ENCODE measurements at places on chromosomes 16 and 17. TPM values are rescaled to one million over a fixed set of nuclear protein-coding genes. Genes with fewer than 3 reads are reported as not detected.
A peak's percentile ranks its signal among the peaks of the same experiment; 100 is the strongest.

TEX19 gene
- not detected for total RNA-seq

GRCh38 chr16:84790301-84790700 lies 29.5 kb upstream of the CRISPLD2 start:
- H3K4me1 ChIP-seq = peaks cover 24% of the 10 kb centered on the region
- no peaks in the 10 kb centered on the region for H3K36me3 ChIP-seq
- no peak overlapping the region for H3K4me3 ChIP-seq
- no peaks in the 10 kb centered on the region for H3K27me3 ChIP-seq

- H3K4me1 ChIP-seq = peaks cover 83% of the 10 kb centered on the region
- no peaks in the 10 kb centered on the region for H3K27me3 ChIP-seq
- H3K4me3 ChIP-seq = no peak overlapping the region
- H3K36me3 ChIP-seq = peaks cover 4% of the 10 kb centered on the region
These were observed 26.9 kb downstream of the NSMCE1 start for GRCh38 chr16:27241658-27242057.

TNFRSF12A gene
- 1.8 TPM for total RNA-seq

TMC7 gene
- total RNA-seq = 23.8 TPM

DNA sequence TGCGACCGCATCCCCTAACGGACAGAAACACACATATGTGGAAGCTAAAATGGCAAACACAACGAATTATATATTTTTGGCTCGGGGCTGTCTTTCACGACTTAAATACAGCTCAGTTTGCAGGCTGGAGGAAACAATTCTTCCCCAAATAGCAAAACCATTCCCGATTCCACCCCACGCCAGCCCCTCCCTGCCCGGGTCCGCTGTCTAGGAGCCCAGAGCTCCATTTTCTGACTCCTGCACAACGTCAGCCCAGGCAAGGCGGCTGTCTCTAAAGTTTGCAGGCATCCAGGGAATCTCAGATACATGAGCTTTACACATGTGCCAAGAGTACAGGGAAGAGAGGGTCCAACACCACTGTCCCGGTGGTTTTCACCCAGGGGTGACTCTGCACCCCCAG lies 110.5 kb downstream of the ADCY9 start:
- no peaks in the 10 kb centered on the region for H3K27me3 ChIP-seq
- peak; percentile 54 for DNase-seq
- H3K4me1 ChIP-seq = no peaks in the 10 kb centered on the region
- H3K36me3 ChIP-seq = no peaks in the 10 kb centered on the region
- H3K27ac ChIP-seq = no peak overlapping the region
- H3K4me3 ChIP-seq = peak overlapping the region; percentile 11

MYO15A gene
- 0.87 TPM for total RNA-seq

- no peak overlapping the region for H3K27ac ChIP-seq
- H3K4me3 ChIP-seq = no peak overlapping the region
- no peaks in the 10 kb centered on the region for H3K27me3 ChIP-seq
- no peaks in the 10 kb centered on the region for H3K36me3 ChIP-seq
- no peaks in the 10 kb centered on the region for H3K4me1 ChIP-seq
These were observed 30.0 kb upstream of the PRSS54 start for GRCh38 chr16:58324792-58325191.

DNA sequence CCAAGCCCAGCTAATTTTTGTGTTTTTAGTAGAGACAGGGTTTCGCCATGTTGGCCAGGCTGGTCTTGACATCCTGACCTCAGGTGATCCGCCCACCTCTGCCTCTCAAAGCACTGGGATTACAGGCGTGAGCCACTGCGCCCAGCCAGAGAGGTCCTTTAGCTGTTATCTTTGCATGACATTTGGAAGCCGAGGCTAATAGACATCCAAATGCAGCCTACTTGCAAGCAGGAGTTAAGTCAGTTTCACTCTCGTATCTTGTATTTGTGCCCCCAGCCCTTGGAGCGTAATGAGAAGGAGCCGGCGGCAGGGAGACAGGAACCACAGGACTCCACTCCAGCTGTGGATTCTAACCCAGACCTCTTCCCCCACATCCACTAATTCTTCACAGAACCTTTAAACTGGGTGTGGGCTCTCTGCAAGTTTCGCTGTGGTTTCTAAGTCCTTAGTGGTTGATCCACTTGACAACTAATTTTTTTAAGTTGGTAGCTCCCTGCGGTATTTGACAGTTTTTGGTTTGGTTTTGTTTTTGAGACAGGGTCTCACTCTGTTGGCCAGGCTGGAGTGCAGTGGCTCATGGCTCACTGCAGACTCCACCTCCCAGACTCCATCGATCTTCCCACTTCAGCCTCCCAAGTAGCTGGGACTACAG lies 3.1 kb upstream of the CYTH1 start:
- H3K4me1 ChIP-seq = peaks cover 54% of the 10 kb centered on the region
- peak overlapping the region; percentile 23 for H3K27ac ChIP-seq
- H3K4me3 ChIP-seq = no peak overlapping the region
- no peak for DNase-seq

NTN3 gene
- total RNA-seq = 1.8 TPM

DNA sequence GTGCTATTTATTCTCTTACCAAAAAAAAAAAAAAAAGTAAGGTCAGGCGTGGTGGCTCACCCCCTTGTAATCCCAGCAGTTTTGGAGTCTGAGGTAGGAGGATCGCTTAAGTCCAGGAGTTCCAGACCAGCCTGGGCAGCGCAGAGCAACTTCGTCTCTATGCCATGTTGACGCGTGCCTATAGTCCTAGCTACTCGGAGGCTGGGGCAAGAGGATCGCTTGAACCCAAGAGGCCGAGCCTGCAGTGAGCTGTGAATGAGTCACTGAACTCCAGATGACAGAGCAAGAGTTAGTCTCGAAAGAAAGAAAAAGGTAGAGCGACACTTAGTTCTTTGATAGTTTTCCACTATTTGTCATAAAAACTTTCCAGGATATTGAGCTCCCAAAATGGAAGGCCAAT lies 1.4 kb upstream of the TENT4B start:
- no peaks in the 10 kb centered on the region for H3K36me3 ChIP-seq
- peaks cover 16% of the 10 kb centered on the region for H3K4me1 ChIP-seq
- H3K4me3 ChIP-seq = peak overlapping the region; percentile 85

DNA sequence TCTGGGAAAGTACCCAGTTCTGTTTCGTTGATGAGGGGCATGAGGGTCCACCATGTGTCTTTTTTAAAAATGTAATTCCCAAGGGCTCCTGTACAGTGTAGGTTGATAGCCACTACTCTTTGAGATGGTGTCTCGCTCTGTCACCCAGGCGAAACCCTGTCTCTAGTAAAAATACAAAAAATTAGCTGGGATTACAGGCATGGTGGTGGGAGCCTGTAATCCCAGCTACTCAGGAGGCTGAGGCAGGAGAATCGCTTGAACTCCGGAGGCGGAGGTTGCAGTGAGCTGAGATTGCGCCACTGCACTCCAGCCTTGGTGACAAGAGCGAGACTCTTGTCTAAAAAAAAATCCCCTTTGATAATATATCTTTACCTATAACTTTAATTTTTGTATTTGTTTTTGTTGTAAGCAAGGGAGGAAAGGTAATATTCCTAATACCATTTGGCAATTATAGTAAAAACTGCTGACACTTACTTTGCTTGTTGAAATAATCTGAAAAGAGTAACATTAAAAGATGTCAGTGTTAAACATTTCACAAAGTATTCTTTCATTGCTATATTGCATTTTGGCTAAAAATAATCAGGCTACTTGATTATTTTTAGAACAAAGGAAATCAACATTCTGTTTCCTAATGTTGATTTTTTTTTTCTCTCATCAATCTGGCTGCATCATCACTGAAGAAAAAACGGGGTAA lies 11.8 kb downstream of the KPNA2 start:
- H3K36me3 ChIP-seq = peaks cover 37% of the 10 kb centered on the region
- no peak overlapping the region for H3K27ac ChIP-seq
- no peaks in the 10 kb centered on the region for H3K27me3 ChIP-seq
- H3K4me3 ChIP-seq = no peak overlapping the region

ADAM11 gene
- not detected for total RNA-seq

DNA sequence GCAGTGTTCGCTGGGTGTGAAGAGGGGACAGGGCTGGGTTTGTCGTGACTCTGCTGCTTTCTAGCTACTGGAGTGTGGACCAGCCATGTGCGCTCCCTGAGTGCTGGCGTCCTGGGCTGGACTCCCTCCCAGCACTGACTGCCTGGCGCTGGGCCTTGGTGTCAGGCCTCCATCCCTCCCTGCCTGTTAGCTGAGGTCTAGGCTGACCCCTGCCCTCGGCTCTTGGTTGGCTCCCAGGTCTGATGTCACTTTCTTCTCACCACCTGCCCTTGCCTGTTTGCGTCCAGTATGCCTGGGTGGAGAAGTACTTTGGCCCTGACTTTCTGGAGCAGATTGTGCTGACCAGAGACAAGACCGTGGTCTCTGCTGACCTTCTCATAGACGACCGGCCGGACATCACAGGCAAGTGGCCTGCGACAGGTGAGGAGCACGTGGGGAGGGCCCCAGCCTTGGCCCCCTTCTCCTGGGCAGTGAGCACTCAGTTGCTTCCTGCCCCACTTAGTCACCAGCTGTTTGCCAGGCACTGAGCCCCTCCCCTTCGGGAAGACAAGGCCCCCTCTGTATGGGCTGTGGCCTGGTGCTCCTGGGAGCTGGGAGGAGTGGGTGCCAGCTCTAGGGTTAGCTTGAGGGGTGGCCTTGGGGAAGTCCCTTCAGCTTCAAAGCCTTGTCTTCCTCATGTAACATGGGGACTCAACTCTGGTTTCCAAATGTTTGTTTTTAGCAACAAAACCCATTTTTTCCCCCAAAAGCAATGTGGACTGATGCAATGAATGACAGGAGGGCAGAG lies 41.5 kb downstream of the NT5M start:
- H3K36me3 ChIP-seq = no peaks in the 10 kb centered on the region
- no peak for DNase-seq
- H3K4me3 ChIP-seq = no peak overlapping the region
- H3K4me1 ChIP-seq = peaks cover 11% of the 10 kb centered on the region
- no peaks in the 10 kb centered on the region for H3K27me3 ChIP-seq

DNA sequence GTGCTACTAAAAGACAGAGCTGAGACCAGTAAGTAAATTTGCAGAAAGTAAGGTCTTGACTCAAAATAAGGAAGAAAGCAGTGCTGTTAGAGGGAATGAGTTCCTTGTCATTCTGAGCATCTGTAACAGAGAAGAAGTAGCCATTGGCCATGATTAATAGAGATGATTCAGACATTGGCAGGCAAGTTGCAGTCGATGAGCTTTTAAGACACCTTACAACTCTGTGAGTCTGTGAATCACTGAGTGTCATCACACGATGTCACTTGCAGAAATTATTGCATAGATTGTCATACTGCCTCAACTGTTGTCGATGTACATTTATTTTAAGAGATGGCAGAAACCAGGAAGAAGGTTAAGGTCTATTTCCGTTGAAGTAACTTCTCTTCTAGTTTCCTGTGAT lies 201.1 kb upstream of the CDH13 start:
- H3K27ac ChIP-seq = no peak overlapping the region
- H3K4me3 ChIP-seq = no peak overlapping the region
- H3K27me3 ChIP-seq = no peaks in the 10 kb centered on the region
- no peaks in the 10 kb centered on the region for H3K4me1 ChIP-seq
